Uterus (tissue), 4 donors: ENCODE measurements at places on chromosomes 6 and 20. TPM values are rescaled to one million over a fixed set of nuclear protein-coding genes. Genes with fewer than 3 reads are reported as not detected.

CD24 gene
- 235 TPM for total RNA-seq

SLC26A8 gene
- total RNA-seq = not detected

TFAP2D gene
- not detected for total RNA-seq

EYS gene
- total RNA-seq = not detected

ADGRF4 gene
- total RNA-seq = not detected
